Pons (tissue), 1 donor: ENCODE measurements at places on chromosomes 4 and X.

GRCh38 chr4:89111833-89112563 is 665 bp downstream of the TIGD2 start:
- peak; percentile 42 for DNase-seq

- DNase-seq, result no peak
These were observed 163.4 kb downstream of the BANK1 start for GRCh38 chr4:101953949-101954348.

DNA sequence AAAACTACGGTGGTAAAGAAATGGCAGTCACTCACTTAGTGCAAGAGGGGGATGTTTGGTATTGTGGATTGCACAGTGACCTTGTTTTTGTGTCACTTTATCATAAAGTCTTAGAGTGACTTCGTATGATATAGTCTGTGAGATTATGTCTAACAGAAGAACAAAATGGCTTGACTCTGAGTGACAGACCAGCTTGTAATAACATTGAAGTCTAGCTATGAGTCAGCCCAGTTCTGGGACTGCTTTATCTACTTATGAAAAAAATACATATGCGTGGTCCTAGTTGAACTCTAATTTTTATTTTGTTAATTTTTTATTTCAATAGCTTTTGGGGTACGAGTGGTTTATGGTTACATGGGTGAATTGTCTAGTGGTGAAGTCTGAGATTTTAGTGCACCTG is 20.0 kb downstream of the DCLK2 start:
- no peak for DNase-seq

DNA sequence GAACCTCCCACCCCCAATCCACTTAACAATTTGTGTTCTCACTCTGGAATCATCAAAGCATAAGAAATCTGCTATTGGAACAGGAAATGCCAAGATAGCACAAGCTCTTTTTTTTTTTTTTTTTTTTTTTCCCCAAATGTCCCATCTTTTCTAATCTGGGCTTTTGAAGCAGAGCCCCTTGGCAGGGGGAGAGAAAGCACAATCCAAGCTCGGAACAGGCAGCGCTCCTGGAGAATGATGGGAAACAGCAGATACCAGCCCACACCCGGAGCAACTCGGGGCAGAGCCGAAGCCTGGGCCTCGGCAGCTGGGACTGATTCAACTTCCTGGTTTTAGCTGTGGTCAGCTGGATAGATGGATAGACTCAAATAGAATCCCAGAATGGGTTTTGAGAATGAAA is 235.1 kb downstream of the QDPR start:
- DNase-seq, result no peak

- peak; percentile 74 for DNase-seq
These were observed 122.3 kb upstream of the TBL1X start for GRCh38 chrX:9342561-9343051.

GRCh38 chr4:7649741-7650531 is 215.2 kb upstream of the PSAPL1 start:
- no peak for DNase-seq

- DNase-seq, result no peak
These were observed 24.3 kb downstream of the GPC3 start for GRCh38 chrX:133961046-133961445.

DNA sequence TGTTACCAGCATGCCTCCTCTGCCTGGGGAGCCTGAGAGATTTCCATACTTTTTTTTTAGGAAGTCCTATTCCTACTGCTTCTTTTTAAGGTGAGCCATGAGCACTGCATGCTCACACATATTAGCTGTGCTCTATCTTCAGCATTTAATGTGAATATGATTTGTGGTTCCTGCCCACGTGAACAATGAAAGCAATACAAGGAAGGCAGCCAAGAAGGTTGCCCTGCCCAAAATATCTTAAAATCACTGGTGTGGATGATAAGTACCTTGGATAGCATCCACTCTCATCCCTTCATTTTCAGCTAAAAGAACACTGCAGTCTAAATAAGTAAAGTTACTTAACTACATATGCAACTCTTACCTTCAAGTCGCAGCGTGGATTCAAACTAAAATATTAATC is 607.5 kb downstream of the PACRGL start:
- DNase-seq, result no peak

- DNase-seq, result no peak
These were observed at the start of gene CITED1 for GRCh38 chrX:72305286-72306084. Gene CITED1 (minus strand): TSS chrX:72305914. CDS start chrX:72302869, 3,045 bp downstream.

DNA sequence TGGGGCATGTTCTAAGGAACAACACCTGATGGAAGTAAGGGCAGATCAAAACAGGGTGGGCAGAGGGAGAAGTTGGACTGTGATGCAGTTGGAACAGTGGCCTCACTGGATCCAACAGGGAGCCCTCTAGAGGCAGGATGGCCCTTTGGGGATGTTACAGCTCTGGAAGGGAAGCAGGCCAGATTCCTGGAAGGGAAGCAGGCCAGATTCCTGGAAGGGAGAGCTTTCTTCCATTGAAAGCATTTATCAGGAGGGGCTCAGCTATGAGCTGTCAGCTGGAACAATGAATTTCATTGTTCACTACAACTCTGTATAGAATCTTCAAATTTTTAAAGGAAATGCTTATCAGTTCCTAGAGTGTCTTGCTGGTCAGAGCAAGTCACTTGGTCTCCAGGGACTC is 17.7 kb downstream of the IL15 start:
- no peak for DNase-seq

DNA sequence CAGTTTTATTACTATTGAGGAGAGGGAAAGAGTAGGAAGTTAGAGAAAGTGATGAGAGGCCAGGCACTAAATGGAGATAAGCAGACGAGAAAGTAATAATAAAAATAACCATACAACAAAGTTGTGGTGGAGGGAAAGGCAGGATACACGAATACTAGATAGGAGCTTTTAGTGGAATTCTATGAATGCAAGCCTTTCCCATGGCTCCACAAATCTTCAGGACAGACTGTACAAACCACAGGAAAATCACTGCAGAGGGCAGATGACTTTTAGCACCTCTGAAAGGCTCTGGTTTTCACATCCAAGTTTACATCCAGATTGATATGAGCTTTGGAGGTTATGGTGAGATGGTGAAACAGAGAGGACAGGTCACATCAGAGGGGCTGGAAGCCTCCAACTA is 41.5 kb downstream of the TNIP3 start:
- no peak for DNase-seq

DNA sequence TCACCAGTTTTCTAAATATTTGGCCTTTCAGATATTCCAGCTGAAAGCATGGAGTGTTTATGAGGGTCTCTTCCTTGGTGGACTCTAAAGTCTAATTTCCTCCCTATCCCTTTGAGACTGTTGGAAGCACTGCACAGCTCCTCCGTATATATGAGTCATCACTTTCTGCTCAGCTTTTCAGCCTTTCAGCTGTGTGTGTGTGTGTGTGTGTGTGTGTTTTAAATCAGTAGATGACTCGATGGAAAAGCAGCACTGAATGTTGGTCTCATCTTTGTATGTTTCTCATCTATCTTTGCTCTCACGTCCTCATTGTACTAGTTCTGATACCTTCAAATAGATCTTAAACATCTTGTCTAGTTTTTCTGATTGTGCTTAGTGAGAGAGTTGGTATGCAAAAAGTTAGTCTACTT is 81.6 kb downstream of the ZFX start:
- no peak for DNase-seq

DNA sequence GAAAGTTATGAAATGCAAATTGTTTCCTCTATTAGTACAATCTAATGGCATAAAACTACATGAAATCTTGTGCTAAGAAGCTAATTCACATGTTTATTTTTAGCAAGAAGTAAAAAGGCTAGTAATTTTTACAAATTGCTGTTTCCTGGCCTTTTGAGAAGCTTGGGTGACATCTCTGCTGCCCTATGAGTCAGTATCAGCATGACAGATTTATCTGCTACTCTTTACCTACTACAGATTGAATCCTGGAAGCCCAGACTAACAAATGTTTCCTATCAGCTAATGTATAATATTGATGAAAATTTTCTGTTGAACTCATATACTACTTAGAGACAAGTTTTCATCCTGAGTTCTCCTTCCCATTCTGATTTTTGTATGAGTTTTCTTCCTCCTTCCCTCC is 232.4 kb downstream of the DCTD start:
- DNase-seq, result no peak

DNA sequence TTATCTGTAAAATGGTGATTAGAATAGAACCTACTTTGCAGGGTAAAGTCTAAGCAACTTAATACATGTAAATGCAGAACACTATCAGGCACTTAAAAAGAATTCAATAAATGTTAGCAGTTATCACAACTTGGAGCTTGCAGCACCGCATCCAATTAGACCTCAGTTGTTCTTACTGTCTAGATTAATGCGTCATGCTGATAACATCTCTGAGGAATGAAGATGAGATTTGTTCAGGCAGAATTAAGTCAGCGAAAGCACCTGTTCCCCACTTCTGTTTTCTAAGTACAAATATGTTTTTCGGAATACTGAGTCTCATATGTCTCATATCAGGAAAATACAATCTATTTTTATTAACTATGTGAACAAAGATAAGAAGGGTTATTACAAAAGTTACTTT is 58.7 kb downstream of the TMA16 start:
- no peak for DNase-seq

- peak; percentile 69 for DNase-seq
These were observed 11.5 kb upstream of the TLR1 start for GRCh38 chr4:38815885-38816782.

DNA sequence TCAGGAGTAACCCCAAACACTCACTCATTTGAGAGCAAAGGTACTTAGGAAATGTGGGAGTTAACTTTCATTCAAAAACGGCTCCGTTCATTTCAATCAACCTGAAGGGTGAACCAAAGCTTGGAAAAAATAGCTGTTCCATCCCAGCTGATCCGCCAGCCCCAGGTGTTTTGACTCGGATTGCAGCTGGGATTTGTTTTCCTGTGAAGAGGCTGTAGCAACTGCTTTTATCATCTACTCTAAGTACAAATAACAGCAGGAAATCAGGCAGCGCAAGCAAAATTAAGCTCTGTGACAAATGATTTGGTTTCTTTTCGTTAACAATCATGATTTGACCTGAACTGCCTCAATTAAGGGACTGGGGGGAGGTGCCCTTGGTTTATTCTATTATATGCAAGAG is 154.7 kb downstream of the BEND2 start:
- no peak for DNase-seq

- DNase-seq, result no peak
These were observed 173.9 kb downstream of the GRIA3 start for GRCh38 chrX:123357941-123358340.

GRCh38 chr4:133150486-133151340 is 1.6 kb downstream of the PCDH10 start:
- DNase-seq, result peak; percentile 41

DNA sequence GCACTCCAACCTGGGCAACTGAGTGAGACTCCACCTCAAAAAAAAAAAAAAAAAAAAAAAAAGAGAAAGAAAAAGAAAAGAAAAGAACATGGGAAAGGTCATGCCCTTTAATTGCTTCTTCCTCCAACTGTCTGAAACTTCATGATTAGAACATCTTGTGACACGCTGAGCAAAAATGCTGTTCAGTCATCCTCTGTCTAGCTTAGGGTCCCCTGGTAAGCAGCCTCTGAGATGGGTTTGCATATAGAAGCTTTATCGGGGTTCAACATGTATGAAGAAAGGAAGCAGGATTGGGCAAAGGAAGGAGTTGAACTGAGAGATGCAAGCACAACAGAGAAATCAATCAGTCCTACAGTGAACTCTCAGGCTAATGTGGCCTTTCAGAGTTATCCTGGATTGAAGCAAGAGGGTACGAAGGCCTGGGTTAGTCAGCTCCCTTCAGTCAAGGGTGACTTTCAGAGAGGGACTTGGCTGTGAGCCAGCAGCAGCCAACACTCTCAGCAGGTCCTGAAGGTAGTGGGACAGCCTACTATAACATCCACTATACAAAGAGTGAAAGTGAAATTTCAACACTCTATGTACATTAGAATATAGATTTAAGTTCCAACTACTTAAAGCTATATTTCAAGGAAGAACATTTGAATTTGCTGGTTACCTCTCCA is 11.4 kb downstream of the MAOB start:
- no peak for DNase-seq

- no peak for DNase-seq
These were observed 276.0 kb downstream of the KLHL13 start for GRCh38 chrX:117840645-117841044.

DNA sequence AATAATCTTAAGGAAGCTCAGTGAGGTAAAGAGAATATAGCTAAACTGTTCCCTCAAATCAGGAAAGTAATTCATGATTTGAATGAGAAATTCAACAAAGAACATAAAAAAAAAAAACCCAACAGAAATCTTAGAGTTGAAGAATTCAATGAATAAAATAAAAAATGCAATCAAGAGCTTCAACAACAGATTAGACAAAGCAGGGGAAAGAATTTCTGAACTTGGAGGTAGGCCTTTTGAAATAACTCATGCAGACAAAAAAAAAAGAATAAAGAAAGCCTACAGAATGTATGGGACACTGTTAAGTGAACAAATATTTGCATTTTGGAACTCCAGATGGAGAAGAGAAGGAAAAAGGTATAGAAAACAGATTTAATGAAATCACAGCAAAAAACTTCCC is 77.9 kb downstream of the CBR4 start:
- DNase-seq, result no peak

- DNase-seq, result no peak
These were observed 29.1 kb downstream of the FHL1 start for GRCh38 chrX:136176399-136176825.

GRCh38 chr4:144645631-144646522 is at the start of gene HHIP:
Gene HHIP (plus strand): TSS chr4:144646156. CDS start chr4:144646676, 520 bp downstream.
- DNase-seq, result peak; percentile 78

DNA sequence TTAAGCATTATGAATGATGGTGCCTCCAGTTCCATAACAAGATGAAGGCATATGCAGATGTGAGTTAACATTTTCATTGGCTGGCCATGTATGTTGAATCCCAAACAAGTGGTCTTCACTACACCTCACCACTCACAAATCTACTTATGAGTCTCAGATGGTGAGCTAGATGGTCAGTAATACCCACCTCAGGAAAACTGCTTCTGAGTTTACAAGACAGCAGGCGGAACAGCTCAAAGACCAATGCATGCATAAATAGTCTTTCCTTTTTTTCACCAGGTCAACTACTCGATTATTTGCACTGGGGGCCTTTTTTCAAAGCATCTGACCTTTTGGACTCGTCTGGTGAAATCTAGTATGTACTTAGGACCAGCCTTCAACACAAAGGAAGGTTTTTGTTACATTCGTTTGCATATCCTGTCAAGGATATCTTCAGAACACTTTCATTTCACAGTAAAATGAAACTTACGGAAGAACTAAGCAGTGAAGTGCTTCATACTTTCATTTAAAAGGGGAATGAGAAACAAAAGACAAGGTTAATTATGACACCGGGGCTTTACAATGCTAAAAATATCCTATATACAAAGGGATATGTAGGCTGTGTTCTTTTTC is 23.1 kb upstream of the TLR7 start:
- DNase-seq, result no peak

DNA sequence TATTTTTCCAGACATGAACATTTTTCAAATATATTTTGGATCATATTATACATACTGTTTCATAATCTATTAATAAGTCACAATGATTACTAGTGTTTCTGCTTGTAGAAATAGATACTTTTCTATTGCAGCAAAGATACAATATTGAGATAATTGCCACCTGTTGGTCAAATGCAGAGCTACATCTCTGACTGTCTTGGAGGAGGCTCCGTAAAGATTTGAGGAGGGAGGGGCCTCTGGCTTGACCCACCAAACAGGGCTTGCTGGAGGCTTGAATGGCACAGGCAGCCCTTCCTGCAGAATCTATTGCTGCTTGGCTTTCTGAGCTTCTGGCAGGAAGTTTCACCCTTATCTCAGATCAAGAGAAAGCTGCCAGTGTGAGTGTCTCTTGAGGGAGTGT is 99.3 kb upstream of the ARMCX2 start:
- peak; percentile 34 for DNase-seq
